Fibroblast of skin of right quadriceps (primary cell): ENCODE measurements at places on chromosomes 3 and 15.
A peak's percentile ranks its signal among the peaks of the same experiment; 100 is the strongest.

GRCh38 chr3:187944390-187945179 is 199.3 kb upstream of the BCL6 start:
- DNase-seq = no peak

GRCh38 chr15:96352604-96353405 is 22.3 kb downstream of the NR2F2 start:
- DNase-seq = peak; percentile 62

DNA sequence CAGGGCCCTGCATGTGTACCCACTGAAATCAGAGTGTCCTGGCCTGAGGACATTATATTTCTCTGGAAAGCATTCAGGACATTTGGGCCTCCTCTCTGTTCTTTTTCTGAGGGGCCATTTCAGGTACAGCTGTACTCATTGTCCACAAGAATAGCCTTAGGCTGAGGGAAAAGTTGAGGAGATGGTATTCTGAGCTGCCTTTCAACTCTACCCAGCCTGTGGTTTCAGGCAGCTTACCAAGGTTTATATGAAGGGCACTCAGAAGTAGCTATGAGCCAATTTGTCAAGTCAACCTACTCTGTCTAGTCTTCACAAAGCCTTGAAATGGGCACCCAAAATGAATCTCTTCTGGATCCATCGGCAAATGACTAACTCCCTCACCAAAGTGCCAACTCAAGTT is 9.4 kb downstream of the ATP13A4 start:
- no peak for DNase-seq

GRCh38 chr3:105860641-105861040 is 8.2 kb downstream of the CBLB start:
- no peak for DNase-seq

- DNase-seq = peak; percentile 56
Observed at GRCh38 chr3:99645277-99646106, 7.1 kb downstream of the COL8A1 start.

DNA sequence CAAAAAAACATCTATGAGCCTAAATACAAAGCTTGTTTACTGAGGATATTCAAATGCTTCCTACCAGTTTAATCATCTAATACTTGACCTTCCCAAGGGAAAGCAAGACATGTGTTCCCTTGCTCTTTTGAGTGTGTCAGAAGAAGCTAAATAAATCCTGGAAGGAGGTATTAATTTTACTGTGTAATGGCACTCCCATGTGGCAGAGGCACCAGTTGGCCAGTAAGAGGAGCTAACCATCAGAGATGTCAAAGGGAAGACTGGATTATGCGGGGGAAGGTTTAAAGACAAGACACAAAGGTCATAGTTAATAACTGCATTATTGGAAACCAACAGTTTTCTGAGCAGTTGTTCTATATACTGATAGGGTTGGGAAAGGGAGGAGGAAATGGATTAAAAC is 125.1 kb downstream of the SUCLG2 start:
- no peak for DNase-seq

DNA sequence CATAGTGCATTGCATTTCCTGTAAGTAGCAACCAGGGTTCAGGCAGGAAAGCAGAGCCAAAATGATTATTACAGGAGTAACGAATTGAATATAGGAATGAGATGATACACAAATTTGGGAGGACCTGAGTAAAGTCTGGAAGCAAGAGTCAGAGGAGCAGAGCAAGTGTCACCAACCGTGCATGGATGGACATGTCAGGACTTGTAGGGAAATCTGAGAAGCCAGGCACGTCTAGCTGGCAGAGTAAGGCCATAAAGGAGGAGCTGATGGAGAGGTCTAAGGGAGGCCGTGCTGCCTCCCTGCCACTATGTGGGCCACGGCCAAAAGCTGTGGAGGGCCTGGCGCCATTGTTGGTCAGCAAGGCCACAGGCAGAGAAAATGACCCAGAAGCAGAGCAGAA is 22.4 kb downstream of the GJD2 start:
- no peak for DNase-seq

DNA sequence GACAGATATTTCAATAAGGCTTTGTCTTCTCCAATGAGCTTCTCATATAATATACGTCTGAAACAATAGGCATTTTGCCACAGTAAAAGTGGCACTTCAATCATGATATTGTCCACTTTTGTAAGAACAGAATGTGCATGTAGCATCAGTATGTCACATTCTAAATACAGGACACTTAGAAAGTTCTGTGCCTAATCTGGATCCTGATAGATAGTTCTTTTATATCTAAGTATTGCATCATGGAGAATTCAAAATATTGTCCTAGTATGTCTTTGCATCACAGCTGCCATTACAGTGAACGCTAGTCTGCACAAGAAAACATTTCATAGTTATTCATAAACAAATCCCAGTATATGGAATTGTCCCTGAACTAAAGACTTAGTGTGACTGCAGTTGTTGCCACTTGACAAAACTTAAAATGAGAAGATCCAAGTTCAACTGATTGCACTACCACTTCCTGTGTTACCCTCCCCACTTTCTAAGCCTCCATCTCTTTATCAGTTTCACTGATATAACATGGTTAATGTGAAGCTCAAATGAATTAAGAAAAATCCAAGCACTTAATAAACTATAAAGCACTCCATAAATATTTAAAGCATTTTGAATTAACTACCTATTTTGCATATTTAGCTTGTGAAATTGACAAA is 19.6 kb downstream of the LRRFIP2 start:
- no peak for DNase-seq

DNA sequence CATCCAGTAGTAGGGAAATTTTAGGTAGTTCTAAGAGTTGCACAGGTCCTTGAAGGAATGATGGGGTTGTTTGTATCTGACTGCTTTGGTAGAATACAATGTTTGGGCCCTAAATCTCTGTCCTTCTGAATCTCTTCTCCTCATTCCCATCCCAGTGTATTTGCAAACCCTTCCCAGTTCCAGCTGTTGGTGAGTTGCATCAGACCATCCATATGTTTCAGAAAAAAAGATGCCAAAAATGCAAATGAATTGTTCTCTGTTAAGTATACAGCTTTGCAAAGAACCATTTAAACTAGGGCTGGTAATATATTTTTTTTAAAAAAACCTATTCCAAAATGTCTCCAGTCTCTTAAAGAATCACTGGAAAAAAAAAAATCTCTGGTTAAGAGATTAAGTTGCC is 250.8 kb upstream of the FEZF2 start:
- no peak for DNase-seq

DNA sequence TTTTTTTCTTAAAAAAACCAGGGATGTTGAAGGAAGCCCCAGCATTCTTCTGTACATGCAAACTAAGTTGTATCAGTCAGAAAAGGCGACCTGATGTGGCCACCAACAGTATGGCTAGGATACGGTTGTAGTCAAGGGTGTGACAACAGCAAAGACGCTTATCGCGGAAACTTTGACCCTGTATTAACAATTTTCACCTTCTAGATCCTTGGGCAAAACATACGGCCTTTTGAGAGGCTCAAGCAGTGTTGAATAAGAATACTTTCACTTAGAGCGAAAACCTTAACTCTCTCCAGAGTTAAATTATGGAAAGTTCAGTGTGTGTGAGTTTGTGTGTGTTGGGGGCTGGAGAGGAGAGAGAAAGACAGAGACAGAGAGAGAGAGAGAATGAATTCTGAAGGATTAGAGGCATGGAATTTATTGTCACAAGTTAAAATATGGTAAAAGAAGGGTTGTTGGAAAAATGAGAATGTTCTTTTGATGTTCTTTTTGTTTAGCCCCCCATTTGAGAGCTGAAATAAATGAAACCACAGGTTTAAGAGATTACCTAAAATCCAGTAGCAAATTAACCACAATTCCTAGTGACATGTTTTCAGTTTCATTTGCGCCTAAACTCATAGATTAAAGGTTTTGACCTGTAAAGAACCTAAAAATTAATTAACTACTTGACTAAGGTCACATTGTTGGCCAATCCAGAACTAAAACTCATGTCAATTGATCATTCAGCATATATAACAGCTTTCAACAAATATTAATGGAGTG is 9.2 kb downstream of the ALCAM start:
- DNase-seq = no peak

DNA sequence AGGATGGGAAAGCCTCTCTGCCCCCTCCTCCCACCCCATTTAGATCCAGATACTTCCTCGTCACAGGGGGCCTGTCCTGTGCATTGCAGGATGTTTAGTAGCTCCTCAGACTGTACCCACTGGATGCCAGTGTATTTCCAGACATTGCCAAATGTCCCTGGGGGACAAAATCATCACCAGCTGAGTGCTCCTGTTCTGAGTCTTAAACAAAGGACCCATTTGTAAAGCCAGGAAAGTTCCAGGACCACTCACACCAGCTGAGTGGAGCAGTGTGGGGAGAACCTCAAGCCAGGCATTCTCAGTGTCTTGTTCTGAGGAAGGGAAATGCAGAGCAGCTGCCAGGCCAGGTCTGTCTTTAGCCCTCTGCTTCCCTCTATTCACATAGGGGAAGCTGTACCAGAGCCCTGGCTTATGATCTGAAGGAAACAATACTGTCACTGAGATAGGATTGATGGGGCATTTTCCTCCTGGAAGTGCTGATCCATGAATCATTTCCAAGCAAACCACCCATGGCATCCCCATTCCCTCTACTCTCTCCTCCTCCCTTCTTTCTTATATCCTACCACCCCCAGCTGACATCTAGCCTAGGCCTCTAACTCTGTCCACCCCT is 67.4 kb upstream of the MEX3B start:
- peak; percentile 45 for DNase-seq

GRCh38 chr3:13004376-13004775 is 68.9 kb downstream of the IQSEC1 start:
- no peak for DNase-seq
